T-helper 17 cell (primary cell): ENCODE measurements at places on chromosomes 1 and 21. TPM values are rescaled to one million over a fixed set of nuclear protein-coding genes. Genes with fewer than 3 reads are reported as not detected.

Gene DEDD
- total RNA-seq: 40.0 TPM

- peaks cover 3% of the 10 kb centered on the region for H3K4me1 ChIP-seq
- no peak for DNase-seq
- no peaks in the 10 kb centered on the region for H3K36me3 ChIP-seq
- no peaks in the 10 kb centered on the region for H3K27me3 ChIP-seq
Measured at GRCh38 chr1:45815667-45816458, 12.5 kb downstream of the MAST2 start.

DNA sequence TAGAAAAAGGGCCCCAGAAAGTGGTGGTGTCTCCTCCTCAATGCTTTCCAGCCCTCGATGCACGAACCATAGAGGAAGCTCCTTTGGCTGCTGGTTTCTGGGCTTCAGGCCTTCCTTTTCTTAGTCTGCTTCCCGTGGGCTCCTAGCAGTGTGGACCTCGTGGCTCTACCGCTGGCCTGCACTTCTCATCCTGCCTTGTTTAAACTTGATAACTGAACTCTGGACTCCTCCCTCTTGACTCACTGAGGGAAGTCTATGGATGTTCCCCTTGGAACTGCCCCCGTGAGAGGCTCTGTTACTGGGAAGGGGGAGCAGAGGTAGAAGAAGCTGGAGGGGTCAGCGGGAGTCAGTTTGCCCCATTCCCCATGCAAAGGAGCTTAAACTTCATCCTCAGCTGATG, 75.3 kb upstream of the WDR26 start:
- no peaks in the 10 kb centered on the region for H3K27me3 ChIP-seq
- H3K36me3 ChIP-seq: no peaks in the 10 kb centered on the region
- H3K4me1 ChIP-seq: peaks cover 8% of the 10 kb centered on the region

Gene TCHH
- total RNA-seq: not detected

Gene LDLRAD1
- not detected for total RNA-seq

- no peak overlapping the region for H3K4me3 ChIP-seq
- H3K4me1 ChIP-seq: peaks cover 7% of the 10 kb centered on the region
- peaks cover 6% of the 10 kb centered on the region for H3K36me3 ChIP-seq
- DNase-seq: no peak
Measured at GRCh38 chr1:224542783-224543440, 73.2 kb upstream of the CNIH3 start.

- H3K27ac ChIP-seq: no peak overlapping the region
- no peak for DNase-seq
- no peak overlapping the region for H3K4me3 ChIP-seq
- H3K4me1 ChIP-seq: peaks cover 2% of the 10 kb centered on the region
- H3K27me3 ChIP-seq: no peaks in the 10 kb centered on the region
Measured at GRCh38 chr21:15301014-15301413, 236.2 kb upstream of the NRIP1 start.

GRCh38 chr1:187481581-187482148, 652.9 kb downstream of the PLA2G4A start:
- no peaks in the 10 kb centered on the region for H3K27me3 ChIP-seq
- no peaks in the 10 kb centered on the region for H3K36me3 ChIP-seq
- no peak overlapping the region for H3K4me3 ChIP-seq
- H3K27ac ChIP-seq: no peak overlapping the region
- DNase-seq: no peak

DNA sequence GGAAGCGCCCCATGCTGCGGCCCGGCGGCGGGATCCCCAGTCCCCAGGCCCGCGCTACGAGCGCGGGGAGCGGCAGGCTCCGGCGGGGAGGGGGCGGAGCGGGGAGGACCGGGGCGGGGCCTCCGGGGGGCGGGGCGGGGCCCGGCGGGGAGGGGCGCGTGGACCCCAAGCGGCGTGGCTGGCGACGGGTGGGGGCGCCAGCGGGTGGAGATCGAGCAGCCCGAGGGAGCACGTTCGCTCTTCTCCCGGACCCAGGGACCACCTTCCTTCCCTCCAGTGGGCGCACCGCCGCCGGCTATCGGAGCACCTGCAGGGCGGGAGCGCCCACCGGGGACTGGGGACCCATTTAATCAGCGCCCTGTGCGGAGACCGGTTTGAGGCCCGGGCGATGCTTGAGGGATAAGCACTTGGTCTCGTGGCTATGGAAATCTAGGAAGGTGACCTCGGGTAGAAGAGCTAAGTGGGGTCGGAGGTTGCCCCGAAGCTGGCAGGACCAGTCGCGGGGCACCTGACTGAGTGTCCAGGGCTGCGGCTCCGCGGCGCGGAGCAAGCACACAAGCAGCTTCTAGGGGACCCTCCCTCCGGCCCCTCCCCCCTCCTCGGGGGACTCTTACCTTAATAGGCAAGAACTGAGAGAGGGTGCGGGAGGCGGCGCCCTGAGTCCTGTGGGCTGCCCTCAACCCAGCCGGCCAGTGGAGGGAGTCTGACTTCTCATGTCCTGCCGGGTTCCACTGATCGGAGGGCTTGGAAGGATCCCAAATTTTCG, at the start of gene TSPAN2:
TSPAN2 (minus strand) TSS at position 84 of the 766 bp plus-strand sequence; CDS start at position 13, 71 bp downstream.
- H3K27ac ChIP-seq: peak within 1 kb of the TSS; percentile 91
- no peaks in the 10 kb centered on the region for H3K36me3 ChIP-seq
- peak; percentile 51 for DNase-seq
- H3K4me1 ChIP-seq: peaks cover 46% of the 10 kb centered on the region
- no peaks in the 10 kb centered on the region for H3K27me3 ChIP-seq

GRCh38 chr1:15279576-15280230, 32.7 kb downstream of the FHAD1 start:
- no peak for DNase-seq
- peaks cover 3% of the 10 kb centered on the region for H3K36me3 ChIP-seq
- H3K4me3 ChIP-seq: no peak overlapping the region

GRCh38 chr1:157348538-157349480, 203.5 kb downstream of the FCRL5 start:
- no peak overlapping the region for H3K27ac ChIP-seq
- DNase-seq: no peak
- no peaks in the 10 kb centered on the region for H3K4me1 ChIP-seq
- H3K4me3 ChIP-seq: no peak overlapping the region
